Frontal cortex (tissue), 4 donors: ENCODE measurements at places on chromosomes 5 and 9. TPM values are rescaled to one million over a fixed set of nuclear protein-coding genes. Genes with fewer than 3 reads are reported as not detected.

CXCL14 gene
- total RNA-seq, result 7.7 TPM

ARHGEF37 gene
- total RNA-seq, result 1.2 TPM

PCDHGB7 gene
- total RNA-seq, result 10.6 TPM

CAVIN4 gene
- 14.7 TPM for total RNA-seq

TTC23L gene
- total RNA-seq, result 5.7 TPM

ARID3C gene
- 0.82 TPM for total RNA-seq

DRD1 gene
- total RNA-seq, result 18.3 TPM

CACNA1B gene
- total RNA-seq, result 31.4 TPM

SHB gene
- total RNA-seq, result 12.2 TPM

MFAP3 gene
- 163 TPM for total RNA-seq
